Left colon (tissue), 2 donors: ENCODE measurements at places on chromosomes 2 and 18.

DNA sequence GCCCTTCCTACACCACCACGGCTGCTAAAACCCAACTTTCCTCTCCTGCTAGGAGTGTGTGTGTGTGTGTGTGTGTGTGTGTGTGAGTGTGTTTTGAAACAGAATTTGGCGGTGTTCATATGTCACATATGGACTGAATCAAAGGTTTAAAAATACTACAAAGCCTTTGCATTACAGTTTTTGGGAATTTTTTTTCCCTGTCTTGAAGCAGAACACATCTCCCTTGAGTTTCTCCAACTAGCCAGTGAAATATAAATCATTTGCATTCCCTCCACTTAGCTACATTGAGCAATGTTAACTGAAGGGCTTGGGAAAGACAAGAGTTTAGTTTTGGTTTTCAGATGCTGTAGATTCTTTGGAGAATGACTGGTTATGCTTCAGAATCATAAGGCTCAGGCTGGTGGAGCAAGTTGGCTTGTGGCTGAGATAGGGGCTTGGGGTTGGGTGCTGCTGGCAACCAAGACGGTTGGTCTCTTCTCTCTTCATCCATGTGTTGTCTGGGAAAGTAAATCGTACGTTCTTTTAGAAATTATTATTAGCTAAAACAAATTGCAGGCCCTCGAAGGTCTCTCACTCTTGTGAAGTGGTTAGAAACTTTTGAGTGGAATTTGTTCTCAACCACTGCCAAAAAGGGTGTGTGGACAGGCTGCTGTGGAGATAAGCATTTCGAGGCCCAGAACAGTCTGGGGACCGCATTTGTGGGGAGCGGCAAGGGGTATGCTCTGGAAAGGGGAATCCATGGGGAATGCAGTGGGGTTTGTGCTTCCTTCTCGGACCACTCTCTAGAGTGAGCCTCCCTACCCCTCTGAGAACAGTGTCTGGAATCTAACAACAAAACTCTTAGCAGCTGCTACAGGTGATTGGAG lies 1.4 kb downstream of the NRP2 start:
- DNase-seq, result no peak

DNA sequence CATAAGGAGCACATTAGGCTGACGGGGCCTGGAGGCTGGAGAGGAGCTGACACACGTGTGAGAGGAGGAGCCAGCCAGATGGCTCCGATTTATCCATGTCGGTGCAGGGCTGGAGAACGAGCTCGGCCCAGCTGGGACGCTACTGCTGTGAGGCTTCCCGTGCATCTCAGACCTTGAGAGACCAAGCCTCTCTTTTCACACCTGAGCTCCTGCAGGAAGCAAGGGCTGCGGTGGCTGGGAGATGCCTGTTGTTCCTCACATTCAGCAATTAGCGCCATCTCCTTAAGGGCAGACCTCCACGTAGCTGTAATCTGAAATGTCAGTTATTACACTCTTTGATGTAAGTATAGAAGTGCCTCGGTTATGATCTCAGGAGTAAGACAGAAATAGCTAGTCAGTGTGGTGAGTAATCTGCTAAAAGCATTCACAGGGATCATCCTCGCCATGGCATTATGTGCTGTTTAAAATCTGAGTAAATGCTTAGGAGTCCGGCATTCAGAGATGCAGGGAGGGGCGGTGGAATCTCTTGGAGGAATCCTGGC lies 107.9 kb downstream of the PRKCE start:
- DNase-seq, result no peak

- no peak for DNase-seq
Measured at GRCh38 chr2:53655256-53655655, 112.3 kb upstream of the CHAC2 start.

- no peak for DNase-seq
Measured at GRCh38 chr2:72994991-72995380, 76.5 kb downstream of the SFXN5 start.

DNA sequence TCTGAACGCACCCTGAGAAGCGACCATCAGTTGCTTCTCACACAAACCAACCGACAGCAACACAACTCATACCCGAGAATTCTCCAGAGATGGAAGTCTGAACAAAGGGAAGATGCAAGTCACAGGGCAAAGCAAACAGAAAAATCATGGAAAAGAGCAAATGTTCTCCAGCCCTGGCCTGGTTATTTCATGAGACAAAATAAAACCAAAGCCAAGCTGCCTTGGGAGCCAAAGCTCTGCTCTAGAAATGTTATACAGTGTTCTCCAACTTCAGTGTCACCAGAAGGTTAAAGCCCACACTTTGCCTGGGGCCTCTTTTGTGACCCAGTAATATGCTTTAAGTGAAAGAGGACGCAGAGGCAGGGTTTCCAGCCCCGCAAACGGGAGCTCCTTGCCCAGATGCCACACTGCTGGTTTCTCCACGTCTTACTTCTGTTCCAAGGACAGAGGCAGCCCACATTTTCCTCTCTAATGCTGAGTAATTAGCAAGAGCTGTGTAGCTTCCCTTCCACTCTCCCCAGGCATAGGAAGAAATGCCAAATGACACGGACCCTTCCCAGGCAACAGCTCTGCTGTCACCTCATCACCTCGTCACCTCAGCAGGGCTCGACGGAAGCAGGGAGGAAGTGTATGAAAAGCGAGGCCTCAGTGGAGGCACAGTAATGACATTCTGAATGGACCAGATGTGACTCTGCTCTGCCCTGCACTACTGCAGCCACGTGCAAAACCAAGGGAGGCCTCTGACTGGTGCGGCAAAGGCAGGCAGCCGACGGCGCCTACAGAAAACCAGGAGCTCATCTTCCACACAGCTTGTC lies 64.7 kb downstream of the FBXO15 start:
- no peak for DNase-seq

GRCh38 chr2:206084870-206085741 lies 868 bp downstream of the INO80D start:
- DNase-seq, result peak; percentile 61

- no peak for DNase-seq
Measured at GRCh38 chr2:36027616-36028015, 328.0 kb upstream of the CRIM1 start.

DNA sequence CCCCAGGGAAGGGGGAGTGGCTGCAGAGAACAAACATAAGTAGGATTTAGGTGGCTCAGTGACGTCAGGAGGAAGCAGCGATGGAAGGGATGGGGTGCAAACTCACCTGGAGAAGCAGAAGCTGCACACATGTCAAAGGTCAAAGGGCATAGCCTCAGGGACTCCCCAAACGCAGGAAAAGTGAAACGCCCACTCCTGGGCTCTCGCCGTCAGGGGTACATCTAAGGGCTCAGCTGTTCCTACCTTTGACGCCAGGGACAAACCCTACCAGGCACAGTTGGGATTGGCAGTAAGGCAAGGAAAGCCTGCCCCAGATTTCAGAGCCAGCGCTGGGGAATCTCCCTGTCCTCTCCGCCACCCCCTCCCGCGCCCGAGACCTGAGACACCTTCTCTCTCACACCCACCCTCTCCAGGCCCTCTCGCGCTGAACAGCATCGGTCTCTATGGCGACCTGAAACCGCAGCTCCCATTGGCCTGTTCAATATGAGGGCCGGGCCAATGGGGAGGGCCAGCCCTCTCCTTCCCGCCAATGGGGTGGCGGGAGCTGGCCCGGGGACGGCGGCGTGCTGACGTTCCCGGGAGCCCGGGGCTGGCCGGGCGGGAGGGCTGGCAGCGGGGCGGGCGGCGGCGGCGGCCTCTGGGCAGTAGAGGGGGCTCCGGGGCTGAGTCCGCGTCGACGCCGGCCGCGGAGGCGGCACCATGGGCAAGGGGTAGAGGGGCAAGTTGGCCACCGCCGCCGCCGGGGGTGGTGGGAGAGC lies at the start of the genes CCDC148 and PKP4:
Gene CCDC148, minus strand, starts transcription at position 445 of the 758 bp plus-strand sequence. Its CDS starts 314 bp downstream, at position 131.
Gene PKP4, plus strand, starts transcription at position 644 of the 758 bp plus-strand sequence. CDS start 76,233 bp downstream, outside the sequence.
- peak; percentile 86 for DNase-seq

- DNase-seq, result no peak
Measured at GRCh38 chr18:44541159-44541558, 139.5 kb upstream of the SETBP1 start.

GRCh38 chr2:67457699-67458098 lies 60.6 kb downstream of the ETAA1 start:
- no peak for DNase-seq

DNA sequence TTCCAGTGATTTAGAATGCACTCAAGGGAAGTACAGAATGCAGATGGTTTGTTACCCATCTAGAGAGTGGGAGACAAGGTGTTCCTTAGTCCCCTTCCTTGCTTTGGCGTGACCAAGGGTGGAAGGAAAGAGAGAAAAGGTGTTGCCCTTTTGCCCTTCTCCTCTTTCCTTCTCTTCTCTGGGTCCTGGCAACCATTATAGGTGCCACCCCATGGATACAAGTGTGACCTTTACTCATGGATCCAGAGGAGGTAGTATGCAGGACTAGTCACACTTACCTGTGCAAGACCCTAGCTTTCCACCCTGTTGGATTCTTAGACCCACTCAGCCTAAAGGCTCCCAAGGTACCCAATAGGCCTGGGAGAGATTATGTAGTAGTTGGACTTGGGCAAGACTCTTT lies 11.6 kb upstream of the RBFA start:
- DNase-seq, result no peak

DNA sequence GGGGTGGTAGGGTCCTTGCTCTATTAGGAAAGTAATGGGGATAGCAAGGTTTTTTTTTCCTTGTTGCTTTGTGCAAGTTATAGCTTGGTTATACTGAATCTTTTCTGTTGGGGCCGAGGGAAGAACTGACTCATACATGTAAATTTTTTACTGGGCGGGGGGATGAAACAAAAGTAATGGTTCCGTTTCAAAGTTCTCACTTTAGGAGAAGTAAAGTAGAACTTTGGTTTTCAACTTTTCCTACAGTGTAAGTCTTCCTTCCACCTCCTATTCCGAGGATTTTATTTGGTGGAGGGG lies 1.1 kb downstream of the AFTPH start:
- DNase-seq, result no peak

GRCh38 chr2:121134728-121135127 lies 150.3 kb downstream of the TFCP2L1 start:
- no peak for DNase-seq

DNA sequence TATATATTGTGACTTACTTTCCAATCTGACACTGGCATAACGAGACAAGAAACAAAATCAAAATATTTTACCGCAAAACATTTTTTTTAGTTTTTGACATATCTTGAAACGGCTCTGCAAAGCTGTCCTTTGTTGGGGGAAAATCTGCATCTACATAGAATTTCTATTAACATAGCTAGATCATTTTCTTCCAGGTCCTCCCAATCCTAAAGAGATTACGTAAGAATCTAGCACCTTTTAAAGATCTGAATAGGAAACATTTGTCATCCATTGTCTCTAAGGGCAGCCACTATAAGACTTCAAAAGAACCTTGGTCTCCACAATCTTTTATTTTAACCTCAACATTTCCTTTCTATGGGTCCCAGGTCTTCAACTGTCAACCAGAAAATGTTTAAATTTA lies 1.2 kb upstream of the MFF start:
- DNase-seq, result no peak

- no peak for DNase-seq
Measured at GRCh38 chr18:75209951-75210258, 692 bp upstream of the TSHZ1 start.

- no peak for DNase-seq
Measured at GRCh38 chr2:188443207-188443606, 151.5 kb downstream of the GULP1 start.

DNA sequence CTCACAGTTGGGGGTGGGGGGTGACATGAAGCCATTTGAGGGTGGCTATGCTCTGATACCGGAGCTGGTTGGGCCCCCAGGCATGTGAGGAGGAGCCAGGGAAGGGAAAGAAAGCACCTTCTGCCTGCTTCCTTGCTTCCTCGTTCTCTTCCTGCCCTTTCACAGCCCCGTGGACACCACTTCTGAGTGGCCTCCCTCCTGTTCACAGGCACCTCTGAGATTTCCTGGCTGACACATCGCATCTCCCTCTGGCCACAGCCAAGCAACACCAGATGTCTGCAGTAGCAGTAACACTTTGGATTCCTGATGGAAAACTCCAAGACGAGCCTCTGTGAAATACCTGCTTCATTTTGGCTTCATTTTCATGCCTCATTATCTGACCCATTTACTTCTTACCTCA lies 64.7 kb upstream of the ST3GAL5 start:
- DNase-seq, result no peak

- no peak for DNase-seq
Measured at GRCh38 chr2:170361090-170361936, 183.4 kb downstream of the MYO3B start.

DNA sequence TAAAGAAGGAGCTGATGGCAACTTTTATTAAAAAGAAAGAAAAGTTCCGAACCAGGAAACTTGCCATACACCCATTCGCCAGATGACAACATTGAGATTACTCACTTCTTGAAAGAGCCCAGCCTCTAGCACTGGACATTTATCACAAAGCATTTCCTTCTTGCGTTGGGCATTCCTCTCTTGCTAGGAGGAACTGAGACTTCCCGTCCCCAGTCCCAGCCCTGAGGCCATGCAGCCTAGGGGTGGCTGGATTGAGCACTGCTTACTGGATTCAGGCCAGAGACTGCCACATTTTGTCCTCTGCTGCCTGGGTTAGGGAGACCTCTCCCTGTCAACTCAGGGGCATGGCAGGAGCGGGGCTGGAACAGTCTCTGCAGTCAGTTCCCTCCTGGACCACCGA lies 80.1 kb downstream of the SDC1 start:
- no peak for DNase-seq

GRCh38 chr18:63783394-63783793 lies 8.2 kb downstream of the SERPINB7 start:
- no peak for DNase-seq
